ENCODE measurements at places on chromosomes 12 and 14.

GRCh38 chr14:106187216-106187615 lies 660.8 kb downstream of the TMEM121 start:
- no peak for DNase-seq

- peak; percentile 71 for DNase-seq
Observed at GRCh38 chr12:111757361-111758119, 9.2 kb upstream of the ALDH2 start.

- no peak for DNase-seq
Observed at GRCh38 chr14:101467181-101467926, 93.9 kb upstream of the DIO3 start.

DNA sequence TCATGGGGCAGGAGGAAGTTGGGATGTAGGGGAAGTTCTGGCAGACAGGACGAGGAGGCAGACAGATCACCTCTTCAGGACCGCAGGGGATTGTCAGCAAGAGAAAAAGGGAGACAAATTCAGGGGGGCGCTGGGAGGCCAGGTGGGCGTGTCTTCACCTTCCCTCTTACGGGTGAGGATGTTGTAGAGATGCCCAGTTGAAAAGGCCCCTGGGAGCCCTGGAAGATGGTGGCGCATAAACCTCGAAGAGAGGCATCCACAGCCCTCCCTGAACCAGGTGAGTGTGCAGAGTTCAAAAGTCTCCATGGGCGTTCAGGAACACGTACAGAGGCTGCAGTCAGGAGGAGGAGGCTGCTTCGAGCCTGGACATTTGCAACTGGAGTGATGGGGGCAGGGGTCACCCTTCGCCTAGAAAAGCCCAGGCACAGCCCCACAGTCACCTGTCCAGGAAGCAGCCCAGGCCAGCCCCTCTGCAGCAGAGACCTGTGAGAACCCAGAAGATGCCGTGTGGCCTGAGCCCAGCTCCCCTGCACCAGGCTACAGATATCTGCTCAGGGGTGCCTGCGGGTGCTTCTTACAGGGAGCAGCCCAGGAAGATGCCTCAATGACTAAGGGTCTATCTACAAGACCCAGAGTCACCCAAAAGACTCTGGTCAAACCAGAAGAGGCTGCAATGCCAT lies 74.4 kb downstream of the PRIMA1 start:
- DNase-seq, result no peak

- DNase-seq, result peak; percentile 86
Observed at GRCh38 chr12:65695113-65695865, 129.0 kb upstream of the HMGA2 start.

GRCh38 chr12:42410340-42410739 lies 84.4 kb downstream of the PPHLN1 start:
- no peak for DNase-seq
